ENCODE measurements at places on chromosomes 4 and X. TPM values are rescaled to one million over a fixed set of nuclear protein-coding genes. Genes with fewer than 3 reads are reported as not detected.

CXCL11 gene
- not detected for total RNA-seq

PCDH10 gene
- total RNA-seq, result 152 TPM

ARMCX1 gene
- 35.7 TPM for total RNA-seq

CCDC149 gene
- 12.4 TPM for total RNA-seq

RPS6KA3 gene
- 22.7 TPM for total RNA-seq

AFAP1 gene
- 113 TPM for total RNA-seq

MAGIX gene
- total RNA-seq, result 1.6 TPM

- peak; percentile 28 for DNase-seq
These were observed 102.5 kb upstream of the MID1 start for GRCh38 chrX:10722851-10723250.

DNA sequence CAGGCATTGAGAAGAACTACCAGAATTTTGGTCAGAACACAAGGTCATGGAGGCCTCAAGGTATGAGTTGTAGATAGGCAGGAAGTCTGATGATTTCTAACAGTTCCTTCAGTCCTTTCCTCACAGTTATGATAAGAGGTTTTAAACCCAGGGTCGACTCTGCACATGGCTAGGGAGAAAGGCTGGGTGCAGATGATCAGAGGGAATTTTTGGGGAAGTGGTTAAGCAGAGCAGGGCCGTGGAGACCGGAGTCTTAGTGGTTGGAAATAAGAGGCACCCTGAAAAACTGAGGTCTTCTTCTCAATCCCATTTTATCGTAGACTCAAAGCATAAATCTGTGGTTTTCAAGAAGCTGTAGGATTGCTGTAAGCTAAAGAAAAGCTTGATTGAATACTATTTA is 118.5 kb upstream of the ANK2 start:
- no peak for DNase-seq

DNA sequence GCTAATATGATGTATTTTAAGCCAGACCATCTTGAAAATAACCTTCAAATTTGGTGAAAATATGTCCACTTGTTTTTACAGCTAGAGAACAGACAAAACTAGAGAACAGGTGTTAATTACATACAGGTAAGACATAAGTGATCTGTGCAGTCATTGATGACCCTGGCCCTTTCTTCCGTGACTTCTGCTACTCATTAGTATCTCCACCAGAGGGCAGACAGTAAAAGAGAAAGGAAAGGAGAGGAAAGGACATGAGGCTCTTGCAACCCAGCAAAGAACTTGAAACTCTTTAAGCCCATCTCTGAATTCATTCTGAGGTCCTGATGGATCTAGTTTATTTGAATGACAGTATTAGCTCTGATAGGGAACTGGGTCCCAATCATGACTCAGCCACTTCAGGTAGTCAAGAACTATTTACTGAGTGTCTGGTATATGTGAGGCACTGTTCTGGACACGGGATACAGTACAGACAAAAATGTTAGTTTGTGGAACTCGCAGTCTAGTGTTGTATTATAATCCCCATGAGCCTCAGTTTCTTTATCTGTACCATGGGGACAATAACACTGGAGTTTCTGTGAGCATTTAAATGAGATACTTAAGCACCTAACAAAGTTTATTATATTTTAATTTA is 121.0 kb upstream of the TEX13D start:
- DNase-seq, result peak; percentile 15

GRCh38 chrX:7343181-7343580 is 195.2 kb upstream of the PUDP start:
- no peak for DNase-seq

GRCh38 chr4:105296672-105297071 is 150.0 kb downstream of the TET2 start:
- no peak for DNase-seq

GRCh38 chrX:20284992-20285391 is 18.3 kb upstream of the RPS6KA3 start:
- no peak for DNase-seq

GRCh38 chr4:75724867-75725724 is 719 bp downstream of the USO1 start:
- peak; percentile 56 for DNase-seq

DNA sequence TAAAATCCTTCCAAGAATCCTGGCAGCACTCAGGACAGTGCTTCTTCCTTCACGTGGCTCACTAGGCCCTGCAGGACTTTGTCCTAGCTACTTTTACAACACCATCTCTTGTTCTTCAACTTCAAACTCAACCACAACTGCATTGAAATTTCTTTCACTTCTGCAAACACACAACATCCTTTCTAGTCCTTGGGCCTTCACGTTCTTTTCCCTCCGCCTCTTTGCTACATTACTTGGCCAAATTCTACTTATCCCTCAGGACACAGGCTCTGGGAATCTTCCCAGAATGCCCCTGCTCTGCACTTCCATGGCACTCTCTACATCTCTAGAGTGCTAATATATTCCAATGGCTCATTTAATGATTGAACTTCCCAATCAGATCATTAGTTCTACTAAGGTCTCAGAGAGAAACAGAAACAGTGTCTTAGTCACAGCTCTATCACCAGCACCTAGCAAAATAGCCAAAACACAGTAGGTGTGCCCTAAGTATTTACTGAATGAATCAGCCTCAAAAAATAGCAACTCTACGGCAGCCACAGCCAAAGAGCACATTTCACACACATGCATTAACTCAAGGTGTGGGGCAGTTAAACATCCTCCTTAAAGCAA is 73.3 kb downstream of the MANBA start:
- peak; percentile 42 for DNase-seq

GRCh38 chr4:165301833-165302232 is 25.6 kb upstream of the MSMO1 start:
- DNase-seq, result no peak

DNA sequence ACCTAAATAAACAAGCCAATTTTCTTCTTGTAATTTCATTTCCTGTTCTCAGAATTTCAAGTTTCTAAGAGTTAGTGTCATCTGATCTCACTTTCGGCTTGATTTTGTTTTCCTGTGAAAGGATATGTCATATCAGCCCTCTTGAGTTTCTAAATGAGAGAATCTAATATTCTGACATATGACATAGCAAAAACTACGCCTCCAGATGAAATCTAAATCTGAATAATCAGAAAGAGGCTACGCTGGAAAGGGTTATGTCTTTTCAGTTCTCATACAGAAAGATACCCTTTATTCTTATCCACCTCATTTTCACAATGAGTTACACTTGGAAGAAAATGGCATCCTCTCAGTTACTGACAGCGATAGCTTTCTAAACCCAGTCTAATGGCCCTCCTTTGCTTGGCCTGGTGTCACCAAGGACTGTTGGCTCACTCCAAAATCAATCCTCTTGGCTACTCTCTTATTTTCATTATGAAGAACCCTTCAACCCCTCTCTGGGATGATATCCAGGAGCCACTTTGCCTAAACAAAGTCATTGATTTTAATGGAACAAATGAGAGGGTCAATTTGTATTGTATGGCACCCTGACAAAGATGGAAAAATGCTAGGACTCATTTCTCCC is 65.6 kb downstream of the ASB9 start:
- DNase-seq, result no peak

DNA sequence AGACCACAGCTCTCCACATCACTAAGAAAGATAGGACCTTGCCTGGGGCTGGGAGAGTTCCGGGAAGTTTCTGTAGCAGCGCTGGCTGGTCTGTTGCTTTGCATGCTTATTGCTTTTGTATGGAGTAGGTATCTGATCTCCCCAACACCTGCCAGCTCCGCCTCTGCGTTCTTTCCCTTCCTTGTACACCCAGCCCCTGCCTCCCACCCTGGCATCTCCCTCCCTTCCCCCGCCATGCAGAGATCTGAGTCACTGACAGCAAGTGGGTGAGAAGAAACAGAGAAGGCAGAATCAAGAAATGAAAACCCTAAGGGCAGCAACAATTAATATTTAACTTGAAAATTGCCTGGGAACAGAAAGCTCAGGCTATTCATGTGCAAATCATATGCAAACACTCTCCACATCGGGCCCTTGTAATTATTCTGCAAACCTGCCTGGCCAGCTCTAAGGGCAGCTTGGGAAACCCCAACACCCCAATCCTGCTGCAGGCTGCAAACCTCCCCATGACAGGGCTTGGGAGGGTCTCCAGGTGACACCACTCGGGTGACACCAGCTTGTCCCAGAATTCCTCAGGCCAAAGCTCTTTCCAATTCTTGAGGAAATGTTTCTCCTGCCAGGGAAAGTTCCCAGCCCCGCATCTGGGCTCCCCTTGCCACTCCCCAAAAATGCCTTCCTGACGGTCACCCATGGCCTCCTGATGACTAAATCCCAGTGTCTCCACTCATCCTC is 257.2 kb downstream of the FBXW7 start:
- no peak for DNase-seq

GRCh38 chr4:85867271-85867670 is 392.3 kb downstream of the ARHGAP24 start:
- DNase-seq, result peak; percentile 5

Data from HFFc6 (cell line).